Caudate nucleus (tissue), 63 donors: ENCODE measurements at places on chromosomes 3 and 15.

- no peak for DNase-seq
Measured at GRCh38 chr3:195807681-195808121, 4.0 kb downstream of the MUC4 start.

- no peak for DNase-seq
Measured at GRCh38 chr3:69560818-69561217, 174.9 kb upstream of the FRMD4B start.

DNA sequence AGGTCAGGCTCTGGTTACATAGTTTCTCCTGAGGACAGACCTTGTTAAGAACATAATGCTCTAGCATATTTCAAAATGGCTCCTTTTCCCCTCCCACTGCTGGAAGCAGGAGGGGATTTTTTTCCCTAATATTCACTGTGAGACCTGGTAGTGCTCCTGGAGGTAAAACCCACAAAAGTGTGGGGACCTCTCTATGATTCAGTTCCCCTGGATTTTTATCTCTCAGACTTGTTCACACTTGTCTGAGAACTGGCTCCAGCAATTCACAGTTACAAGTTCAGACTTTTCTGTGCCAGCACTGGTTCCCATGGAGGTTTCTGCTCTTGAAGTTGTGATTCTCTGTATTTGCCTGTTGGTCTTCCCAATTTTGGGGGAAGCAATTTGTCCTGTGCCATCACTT is 36.3 kb upstream of the PCOLCE2 start:
- no peak for DNase-seq

DNA sequence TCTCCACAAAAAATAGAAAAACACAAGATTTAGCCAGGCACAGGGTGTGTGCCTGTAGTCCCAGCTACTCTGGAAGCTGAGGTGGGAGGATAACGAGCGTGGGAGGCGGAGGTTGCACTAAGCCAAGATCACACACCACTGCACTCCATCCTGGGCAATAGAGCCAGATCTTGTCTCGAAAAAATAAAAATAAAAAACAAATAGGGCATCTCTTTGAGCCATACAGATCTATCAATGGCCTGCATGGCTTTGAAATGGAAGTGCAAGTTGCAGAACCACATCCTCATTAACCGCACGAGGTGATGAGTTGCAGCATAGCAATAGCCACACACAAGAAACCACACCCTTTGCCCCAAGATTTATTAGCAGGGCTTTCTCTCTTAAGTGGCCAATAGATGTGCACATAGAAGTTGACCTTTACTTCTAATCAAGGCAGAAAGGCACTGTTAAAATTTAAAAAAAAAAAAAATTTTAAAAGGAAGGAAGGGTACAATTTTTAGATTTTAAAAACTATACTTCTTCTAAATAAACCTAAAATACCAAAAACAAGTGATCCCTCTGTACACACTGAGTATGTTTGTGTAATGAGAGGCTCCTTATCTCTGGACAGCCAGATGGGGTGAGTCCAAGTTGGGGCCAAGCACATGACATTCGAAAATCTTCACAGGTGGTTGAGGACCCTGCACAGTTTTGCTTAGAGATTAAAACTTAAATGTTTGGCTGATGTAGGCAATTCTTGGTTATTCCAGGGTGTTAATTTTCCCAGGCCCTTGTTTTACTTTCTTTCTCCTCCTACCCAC is 53.4 kb downstream of the FILIP1L start:
- no peak for DNase-seq

DNA sequence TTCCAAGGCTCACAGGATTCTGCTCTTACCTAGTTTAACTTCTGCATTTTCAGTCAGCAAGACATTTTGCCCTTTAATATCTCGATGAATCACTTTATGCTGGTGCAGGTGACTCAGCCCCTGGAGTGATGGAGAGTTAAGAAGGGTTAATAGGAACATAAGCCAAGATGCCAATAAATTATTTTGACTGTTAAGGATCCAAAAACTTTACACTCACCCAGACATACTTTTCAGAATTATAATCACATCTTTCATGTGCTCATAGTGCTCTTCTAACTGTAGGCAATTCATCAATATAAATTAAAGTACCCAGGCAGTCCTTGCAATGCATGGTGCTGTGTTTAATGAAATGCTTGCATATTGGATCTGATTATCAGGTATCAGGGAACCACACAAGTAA is 164.1 kb upstream of the SLC2A2 start:
- DNase-seq: no peak

- no peak for DNase-seq
Measured at GRCh38 chr3:62923066-62923465, 47.9 kb upstream of the CADPS start.

DNA sequence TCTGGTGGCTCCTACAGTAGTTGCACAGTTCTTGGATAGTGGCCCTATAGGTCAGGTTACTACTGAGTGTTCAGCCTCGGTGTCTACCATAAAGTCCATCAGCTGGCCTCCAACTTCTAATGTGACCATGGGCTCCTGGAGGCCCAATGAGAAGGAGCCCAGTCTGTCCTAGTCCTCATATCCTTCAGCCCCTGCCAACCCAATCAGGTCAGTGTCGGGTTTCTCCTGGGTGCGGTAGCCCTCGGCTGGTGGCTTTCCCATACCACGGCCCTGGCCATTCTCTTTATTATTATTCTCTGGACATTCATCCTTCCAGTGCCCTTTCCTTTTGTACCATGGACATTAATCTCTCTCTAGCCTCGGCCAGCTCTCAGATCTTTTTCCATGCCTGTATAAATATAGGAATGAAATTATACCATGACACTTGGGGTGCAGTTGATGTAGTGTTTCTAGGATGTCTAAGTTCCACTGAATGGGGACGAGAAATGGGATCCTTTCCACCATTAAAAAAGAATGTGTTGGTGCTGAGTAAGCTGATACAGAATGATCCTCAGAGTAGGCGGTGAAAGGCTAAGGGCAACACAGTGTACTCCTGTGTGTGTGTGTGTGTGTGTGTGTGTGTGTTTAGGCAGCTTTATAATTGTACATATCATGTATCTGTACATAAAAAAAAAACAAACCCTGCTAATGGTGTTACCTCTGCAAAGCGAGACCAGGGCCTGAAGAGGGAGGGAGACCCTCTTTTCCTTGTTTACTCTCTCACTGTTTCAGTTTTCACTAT is 19.3 kb upstream of the NOX5 start:
- no peak for DNase-seq

DNA sequence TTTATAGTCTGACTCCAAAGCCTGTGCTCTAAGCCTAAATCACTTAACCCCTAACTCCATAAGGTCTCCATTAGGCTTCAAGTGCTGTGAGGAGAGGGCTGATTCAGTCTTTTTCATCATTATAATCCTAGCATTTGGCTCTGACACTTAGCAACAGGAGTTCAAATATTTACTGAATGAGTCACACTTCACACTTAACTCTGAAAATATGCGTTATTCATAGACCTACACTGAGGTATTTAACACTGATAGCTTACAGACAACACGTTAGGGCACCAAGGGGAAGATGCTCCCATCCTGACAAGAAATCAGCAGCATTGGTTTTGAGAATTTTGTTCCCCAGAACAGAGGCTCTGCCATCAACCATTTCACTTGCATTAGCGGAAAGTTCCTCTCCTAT is 53.5 kb downstream of the MSL2 start:
- no peak for DNase-seq

DNA sequence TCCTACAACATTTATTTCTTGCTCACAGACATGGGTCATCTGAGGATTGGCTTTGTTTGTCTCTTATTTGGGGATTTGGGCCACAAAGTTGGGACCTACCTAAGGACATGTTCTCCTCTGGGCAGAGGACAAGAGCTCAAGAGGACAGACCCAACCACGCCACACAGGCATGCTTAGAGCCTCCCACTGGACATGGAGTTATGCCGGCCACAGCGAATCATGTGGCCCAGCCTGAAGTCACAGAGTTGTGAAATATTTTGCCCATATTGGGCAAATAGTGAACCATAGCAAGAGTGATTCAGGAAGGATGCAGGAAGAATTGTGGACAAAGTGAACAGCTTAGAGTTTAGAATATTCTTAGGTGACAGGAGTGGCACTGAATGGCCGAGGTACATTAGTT is 9.9 kb downstream of the TRAK1 start:
- no peak for DNase-seq
